T47D (cell line): ENCODE measurements at places on chromosomes 3 and 15.
A peak's percentile ranks its signal among the peaks of the same experiment; 100 is the strongest.

- DNase-seq = peak; percentile 47
Observed at GRCh38 chr3:50603261-50604109, 8.1 kb downstream of the CISH start.

DNA sequence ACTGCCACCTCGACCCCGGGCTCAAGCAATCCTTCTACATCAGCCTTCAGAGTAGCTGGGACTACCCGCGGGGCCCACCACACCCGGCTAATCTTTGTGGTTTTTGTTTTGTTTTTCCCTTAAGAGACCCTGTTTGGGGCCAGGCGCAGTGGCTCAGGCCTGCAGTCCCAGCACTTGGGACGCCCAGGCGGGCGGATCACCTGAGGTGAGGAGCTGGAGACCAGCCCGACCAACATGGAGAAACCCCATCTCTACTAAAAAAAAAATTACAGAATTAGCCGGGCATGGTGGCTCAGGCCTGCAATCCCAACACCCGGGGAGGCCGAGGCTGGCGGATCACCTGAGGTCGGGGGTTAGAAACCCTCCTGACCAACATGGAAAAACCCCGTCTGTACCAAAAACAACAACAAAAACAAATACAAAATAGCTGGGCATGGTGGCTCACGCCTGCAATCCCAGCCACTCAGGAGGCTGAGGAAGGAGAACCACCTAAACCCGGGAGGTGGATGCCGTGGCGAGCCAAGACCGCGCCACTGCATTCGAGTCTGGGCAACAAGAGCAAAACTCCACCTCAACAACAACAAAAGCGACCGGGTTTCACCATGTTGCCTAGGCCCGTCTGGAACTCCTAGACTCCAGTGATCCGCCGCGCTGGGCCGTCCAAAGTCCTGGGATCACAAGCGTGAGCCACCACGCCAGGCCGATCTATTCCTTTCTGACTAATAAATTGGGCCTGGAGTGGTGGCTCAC, 8.1 kb upstream of the FAN1 start:
- no peak for DNase-seq

DNA sequence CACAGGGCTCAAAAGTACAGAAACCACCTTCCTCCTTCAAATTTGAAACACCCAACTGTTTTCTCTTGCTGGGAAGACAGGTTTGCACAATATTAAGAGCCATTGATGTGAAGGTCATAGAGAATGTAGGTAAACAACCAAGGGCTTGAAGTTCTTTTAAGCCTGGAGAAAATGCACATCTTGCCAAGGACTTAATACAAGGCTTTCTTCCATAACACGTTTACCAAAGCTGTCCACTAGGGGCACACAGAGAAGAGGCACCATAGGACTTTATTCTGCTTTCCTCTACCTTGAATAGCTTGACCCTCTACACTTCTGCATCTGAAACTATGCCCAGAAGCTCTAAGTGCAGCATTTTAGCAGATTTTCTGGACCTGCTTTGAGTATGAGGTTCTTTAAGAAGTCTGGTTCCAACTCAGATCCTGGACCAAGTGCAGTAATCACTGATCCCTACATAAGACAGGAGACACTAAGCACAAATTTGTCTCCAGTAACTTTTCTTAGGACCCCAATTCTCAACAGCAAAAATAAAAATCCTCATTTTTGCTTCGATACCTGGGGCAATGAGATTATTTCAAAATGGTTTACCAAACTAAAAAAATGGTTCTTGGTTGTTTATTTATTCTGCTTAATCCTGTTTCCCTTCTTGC, 138.0 kb downstream of the FBN1 start:
- DNase-seq = peak; percentile 70

GRCh38 chr15:83275412-83275811, 9.1 kb downstream of the BNC1 start:
- DNase-seq = no peak

GRCh38 chr3:64291345-64291744, 66.1 kb upstream of the PRICKLE2 start:
- DNase-seq = no peak

DNA sequence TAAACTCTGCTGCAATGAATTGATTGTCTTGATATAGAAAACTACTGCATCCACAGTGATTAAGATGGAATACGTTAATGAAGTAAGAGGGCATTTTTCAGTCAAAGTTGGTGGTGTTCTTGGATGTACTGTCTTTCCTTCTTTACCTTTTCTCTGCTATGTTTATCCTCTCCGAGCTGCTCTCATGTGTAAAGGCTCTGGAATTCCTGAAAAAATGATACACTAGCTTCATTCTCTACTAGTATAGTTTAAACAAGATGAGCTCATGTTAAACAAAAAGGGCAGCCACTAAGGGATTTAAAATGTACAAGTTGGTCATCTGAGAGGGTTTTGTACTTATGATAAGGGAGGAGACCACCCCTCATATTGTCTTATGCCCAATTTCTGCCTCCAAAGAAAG, 504.6 kb upstream of the NECTIN3 start:
- no peak for DNase-seq

- DNase-seq = peak; percentile 18
Observed at GRCh38 chr3:55746808-55747413, 259.8 kb upstream of the WNT5A start.

DNA sequence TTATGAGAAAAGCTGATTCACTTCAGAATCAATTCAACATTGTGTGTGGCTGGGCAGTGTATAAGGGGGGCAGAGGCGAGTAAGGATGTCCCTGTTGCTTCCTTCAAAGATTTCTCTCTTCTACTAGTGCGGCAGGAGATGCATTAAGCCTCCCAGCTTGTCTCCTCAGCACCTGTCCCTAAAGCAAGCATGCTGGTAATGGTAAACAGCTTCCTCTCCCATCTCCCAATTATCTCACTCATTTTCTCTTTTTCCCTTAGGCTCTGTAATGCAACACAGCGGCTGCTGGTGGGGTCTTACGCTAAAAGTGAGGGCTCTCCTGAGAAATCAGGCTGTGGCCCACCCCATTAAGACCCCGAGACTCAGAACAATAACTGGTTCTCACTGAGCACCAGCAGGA, 306.4 kb upstream of the ROPN1 start:
- DNase-seq = no peak

DNA sequence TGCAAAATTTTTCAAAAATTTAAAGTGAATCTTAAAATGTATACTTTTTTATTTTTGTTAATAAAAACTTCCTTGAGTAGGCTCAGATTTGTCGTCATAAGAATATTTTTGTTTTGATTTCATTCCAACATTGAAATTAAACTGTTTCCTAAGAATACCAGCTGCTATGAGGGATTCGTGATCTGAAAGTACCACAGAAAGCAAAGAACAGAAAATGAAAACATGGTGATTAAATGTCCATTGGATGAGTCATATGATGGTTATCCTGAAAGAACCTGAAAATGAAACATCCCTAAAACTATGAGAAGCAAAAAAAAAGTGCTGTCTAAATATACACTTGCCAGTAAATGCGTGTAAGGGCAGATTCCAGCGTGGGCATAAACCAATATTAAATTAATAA, 143.8 kb downstream of the GMNC start:
- no peak for DNase-seq

DNA sequence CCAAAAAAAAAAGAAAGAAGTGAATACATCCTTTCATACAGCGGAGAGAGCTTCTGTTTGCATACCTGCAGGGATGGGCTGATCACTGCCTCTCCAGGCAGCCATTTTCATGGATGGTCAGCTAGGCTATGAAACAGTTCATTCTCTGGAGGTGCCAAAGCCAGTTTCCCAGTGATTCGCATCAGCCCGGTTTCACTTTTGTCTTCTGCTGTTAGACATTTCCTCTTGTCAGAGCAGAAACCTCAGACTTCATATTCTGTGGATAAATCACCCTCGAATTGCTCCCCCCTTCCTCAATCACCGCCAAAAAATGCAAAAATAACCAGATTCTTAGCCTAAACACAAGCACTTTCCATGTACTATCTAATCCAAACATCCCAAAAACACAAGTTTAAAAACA, 225.6 kb downstream of the ADAMTS9 start:
- no peak for DNase-seq

DNA sequence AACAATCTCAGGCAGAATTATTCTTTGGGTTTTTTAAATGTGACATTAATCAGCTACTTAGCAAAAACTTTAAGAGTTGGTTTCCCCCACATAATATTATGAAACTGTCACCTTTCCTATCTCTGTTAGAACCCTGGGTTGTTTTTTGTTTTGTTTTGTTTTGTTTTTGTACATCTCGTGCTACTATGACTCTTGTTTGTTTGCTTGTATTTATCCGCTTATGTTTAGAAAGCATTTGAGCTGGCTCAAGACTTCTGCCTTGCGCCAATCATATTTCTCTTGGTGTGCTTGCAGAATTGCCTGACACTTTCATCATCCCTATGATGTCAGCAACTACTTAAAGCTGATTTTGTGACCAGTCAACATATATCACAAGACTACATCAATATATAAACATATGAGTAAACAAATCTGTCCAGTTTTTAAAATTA, 116.9 kb downstream of the DCLK3 start:
- peak; percentile 52 for DNase-seq

DNA sequence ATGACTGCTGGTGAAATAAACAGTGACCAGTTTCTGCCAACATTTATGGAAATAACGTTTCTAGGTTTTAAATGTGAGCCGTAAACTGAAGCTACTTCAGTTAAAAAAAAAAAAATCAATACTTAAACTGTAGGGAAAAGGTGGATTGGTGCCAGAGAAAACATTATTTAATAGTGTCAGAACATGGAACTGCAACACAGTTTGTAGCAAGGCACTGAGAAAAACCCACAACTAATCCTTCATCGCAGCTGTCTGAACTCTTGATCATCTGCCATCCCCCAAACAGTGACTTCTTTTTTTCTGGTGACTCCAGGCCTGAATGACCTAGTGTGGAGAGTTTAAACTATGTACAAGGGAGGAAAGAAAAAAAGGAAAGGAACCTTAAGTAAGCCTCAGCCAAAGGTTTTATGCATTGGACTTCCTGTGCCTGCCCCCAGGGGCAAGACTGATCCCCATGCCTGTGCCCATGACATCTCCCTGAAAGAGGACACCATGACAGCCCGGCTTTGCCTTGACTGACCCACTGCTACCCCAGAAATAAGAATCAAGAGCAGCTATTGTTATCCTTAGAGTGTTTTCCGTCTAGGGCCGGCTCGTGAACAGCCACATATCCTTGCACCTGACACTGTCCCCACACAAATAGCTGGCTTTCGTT, 33.1 kb downstream of the CRTAP start:
- no peak for DNase-seq
